Adrenal gland (tissue), 19 donors: ENCODE measurements at places on chromosomes 12 and 14.

DNA sequence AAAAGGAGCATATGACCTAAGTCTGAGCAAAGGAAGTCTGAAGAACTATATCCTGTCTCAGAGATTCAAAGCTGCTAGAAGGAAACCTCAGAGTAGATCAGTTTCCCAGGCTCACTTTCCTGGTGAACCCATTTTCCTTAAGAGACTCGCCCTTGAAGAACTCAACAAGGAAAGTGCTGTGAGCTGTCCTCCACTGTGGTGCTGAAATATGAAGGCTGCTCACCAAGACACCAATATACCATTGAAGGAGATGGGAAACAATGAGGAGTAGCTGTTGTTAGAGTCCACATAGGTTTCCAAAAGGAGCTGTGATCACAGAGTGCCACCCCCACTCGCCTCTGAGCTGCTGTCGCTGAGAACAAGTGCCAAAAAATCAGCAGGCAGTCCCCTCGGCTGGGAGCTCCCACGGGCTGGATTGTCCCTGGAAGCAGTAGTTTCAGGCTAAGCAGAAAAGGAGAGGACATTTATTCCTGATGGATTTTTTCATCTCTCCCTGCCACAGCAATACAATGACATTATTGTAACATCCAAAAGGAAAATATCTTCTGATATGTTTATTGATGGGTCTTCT is 282.1 kb downstream of the RPS29 start:
- peak; percentile 23 for DNase-seq

DNA sequence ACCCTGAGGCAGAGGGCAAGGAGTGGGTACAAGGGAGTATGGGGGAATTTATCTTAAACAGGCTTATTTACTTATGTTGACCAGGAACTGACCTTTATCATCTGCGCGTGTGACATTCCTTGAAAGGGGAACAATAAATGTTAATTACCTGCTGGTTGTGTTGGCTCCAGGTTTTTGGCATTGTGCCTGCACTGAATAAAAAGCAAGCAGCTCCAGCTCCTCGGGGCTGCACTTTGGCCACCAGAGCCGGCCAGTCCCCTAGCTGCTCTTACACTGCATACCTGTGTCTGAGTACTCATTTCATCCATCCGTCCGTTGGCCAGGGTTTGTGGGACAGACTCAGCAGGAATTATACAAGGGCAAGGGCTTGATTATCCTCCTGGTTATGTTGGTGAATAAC is 68.8 kb upstream of the GTF2A1 start:
- DNase-seq, result no peak

GRCh38 chr12:49323524-49324097 is 556 bp downstream of the TROAP start:
- DNase-seq, result no peak

DNA sequence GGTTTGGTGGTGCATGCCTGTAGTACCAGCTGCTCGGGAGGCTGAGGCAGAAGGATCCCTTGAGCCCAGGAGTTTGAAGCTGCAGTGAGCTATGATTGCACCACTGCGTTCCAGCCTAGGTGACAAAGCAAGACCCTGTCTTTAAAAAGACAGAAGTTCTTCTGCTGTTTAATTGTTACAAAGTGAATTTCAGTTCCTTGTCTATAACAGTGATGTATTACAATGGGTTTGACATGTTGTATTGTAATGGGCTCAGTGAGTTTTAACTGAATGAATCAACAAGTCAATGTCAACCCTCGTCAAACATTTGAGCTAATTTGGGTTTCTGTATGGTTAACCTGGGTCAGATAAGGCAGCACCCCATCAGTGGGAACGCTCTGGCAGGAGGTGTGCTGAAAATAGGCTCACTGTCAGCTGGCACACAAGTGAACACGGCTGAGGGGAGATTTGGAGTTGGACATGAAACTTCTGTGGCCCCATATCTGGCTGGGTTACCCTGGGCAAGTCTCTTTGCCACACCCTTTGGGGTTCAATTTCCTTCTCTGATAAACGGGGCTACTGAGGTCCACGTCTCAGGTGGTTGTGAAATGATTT is 14.0 kb upstream of the TRPV4 start:
- no peak for DNase-seq
